Glutamatergic neuron (in vitro differentiated cells): ENCODE measurements at places on chromosomes 1 and 21. TPM values are rescaled to one million over a fixed set of nuclear protein-coding genes. Genes with fewer than 3 reads are reported as not detected.

Gene MRPL37
- 50.9 TPM for total RNA-seq

GRCh38 chr21:42069327-42069726 is 1.8 kb upstream of the UMODL1 start:
- no peaks in the 10 kb centered on the region for H3K36me3 ChIP-seq
- peaks cover 6% of the 10 kb centered on the region for H3K27me3 ChIP-seq
- no peak overlapping the region for H3K27ac ChIP-seq
- H3K4me3 ChIP-seq, result no peak overlapping the region
- H3K4me1 ChIP-seq, result peaks cover 10% of the 10 kb centered on the region

Gene AADACL4
- total RNA-seq, result not detected

DNA sequence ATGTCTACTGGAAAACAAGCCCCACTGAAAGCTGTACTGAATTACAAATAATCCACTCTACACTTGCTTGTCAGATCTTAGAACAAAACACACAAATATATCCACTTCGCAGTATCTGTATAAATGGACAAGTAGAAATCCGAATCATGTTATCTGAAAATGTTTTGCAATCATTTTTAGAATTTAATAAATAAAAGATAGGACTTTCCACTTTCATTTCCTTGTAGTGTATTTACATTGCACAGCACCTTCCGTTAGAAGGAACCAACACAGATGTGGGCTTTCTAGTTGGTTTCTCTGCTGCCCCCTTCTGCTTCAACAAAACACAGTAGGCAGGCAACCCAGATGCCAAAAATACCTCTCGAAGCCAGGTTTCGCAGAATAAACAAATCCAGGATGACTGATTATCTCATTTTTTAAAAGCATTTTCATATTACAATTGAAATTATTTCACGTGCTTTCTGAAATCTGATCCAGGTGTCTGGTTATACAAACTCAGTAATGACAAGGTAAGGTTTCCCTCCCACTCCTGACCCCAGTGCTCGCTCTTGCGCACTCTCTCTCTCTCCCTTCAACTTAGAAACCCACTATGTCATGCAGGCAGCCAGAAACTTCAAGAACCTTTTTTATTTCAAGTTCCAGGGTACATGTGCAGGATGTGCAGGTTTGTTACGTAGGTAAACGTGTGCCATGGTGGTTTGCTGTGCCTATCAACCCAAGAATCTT is 389.9 kb downstream of the SMYD3 start:
- H3K27me3 ChIP-seq, result no peaks in the 10 kb centered on the region
- peaks cover 5% of the 10 kb centered on the region for H3K4me1 ChIP-seq
- no peak overlapping the region for H3K27ac ChIP-seq

GRCh38 chr1:103265551-103265950 is 157.2 kb upstream of the COL11A1 start:
- no peaks in the 10 kb centered on the region for H3K36me3 ChIP-seq
- H3K4me3 ChIP-seq, result no peak overlapping the region
- H3K4me1 ChIP-seq, result no peaks in the 10 kb centered on the region
- no peak overlapping the region for H3K27ac ChIP-seq
- no peaks in the 10 kb centered on the region for H3K27me3 ChIP-seq

DNA sequence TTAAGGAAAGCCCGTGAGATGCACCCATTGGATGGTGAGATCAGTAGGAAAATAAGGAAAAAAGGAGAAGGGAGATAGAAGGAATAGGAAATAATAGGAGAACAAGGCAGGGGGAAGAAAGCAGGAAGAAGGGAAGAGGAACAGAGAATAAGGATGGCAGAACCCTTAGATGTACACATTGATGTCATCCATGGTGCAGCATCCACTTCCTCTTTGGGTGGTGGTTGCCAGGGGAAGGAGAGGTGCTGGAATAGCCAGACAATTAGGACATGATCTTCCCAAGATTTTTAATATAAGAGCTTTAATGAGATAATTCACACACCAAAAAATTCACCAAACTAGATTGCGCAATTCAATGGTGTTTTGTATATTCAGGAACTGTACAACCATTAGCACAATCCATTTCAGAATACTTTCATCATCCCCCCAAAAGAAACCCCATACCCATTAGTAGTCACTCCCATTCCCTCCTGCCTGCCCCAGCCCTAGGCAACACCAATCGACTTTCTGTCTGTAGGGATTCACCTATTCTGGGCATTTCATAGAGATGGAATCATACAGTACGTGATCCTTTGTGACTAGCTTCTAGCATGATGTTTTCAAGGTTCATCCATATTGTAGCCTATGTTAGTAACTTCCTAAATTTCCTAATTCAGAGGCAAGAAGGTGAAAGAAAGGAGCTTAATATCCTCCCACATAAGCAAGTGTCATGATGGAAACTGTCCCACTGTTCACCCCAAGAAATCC is 121.4 kb downstream of the PLXNA2 start:
- H3K36me3 ChIP-seq, result no peaks in the 10 kb centered on the region
- H3K4me3 ChIP-seq, result no peak overlapping the region
- no peaks in the 10 kb centered on the region for H3K27me3 ChIP-seq
- peaks cover 9% of the 10 kb centered on the region for H3K4me1 ChIP-seq

GRCh38 chr1:67468066-67468718 is 38.0 kb upstream of the SERBP1 start:
- H3K27ac ChIP-seq, result no peak overlapping the region
- H3K36me3 ChIP-seq, result peaks cover 4% of the 10 kb centered on the region
- no peak for DNase-seq
- no peaks in the 10 kb centered on the region for H3K4me1 ChIP-seq
- H3K4me3 ChIP-seq, result no peak overlapping the region

DNA sequence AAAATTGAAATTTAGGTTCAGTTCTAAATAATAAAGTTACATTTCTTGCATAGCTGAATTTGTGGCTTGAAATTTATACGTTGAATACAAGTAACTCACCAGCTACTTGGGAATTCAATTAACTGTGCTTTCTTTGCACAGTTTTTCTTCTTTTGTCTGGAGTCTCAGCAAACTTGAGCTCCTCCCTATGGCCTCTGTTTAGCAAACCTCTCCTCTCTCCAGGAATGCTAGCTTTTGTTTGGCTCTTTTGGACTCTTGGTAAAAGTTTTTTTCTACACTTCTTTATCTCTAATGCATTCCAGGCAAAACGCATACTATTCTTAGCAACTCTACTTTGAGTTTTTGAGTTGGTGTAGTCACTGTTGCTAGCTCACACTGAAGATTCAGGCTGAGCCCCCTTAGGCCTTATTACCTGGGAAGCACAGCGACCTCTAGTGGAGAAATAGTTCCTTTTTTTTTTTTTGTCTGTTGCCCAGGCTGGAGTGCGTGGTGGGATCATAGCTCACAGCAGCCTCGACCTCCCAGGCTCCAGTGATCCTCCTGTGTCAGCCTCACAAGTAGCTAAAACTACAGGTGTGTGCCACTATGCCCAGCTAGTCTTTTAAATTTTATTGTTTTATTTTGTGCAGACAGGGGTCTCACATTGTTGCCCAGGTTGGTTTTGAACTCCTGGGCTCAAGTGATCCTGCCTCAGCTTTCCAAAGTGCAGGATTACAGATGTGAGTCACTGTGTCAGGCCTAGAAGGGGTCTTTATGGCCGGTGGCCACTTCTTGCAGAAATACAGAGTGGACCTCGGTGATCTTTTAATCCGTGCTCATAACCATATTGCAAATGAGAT is 61.7 kb downstream of the CASQ2 start:
- no peak overlapping the region for H3K27ac ChIP-seq
- no peak for DNase-seq
- no peaks in the 10 kb centered on the region for H3K4me1 ChIP-seq
- H3K36me3 ChIP-seq, result peaks cover 5% of the 10 kb centered on the region
- H3K4me3 ChIP-seq, result no peak overlapping the region

DNA sequence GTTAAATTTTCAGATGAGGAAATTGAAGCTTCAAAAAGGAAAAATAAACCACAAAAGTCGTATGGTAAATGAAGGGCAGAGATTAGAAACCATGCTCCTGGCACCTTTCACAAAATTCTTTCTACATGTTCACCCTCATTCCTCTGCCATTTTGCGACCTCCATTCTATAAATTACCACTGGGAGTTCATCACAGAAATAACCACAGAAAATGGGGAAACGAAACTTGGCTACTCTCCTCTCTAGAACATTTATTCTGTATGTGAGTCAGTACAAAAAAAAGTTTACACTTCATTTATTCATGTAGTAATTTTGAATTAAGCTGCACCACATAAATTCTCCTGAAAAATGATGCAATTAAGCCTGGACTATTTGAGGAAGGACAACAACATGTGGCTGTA is 320.9 kb upstream of the C1orf87 start:
- no peaks in the 10 kb centered on the region for H3K27me3 ChIP-seq
- DNase-seq, result no peak
- H3K36me3 ChIP-seq, result no peaks in the 10 kb centered on the region

Gene ACTL8
- total RNA-seq, result not detected

Gene MAP10
- total RNA-seq, result 3.6 TPM

DNA sequence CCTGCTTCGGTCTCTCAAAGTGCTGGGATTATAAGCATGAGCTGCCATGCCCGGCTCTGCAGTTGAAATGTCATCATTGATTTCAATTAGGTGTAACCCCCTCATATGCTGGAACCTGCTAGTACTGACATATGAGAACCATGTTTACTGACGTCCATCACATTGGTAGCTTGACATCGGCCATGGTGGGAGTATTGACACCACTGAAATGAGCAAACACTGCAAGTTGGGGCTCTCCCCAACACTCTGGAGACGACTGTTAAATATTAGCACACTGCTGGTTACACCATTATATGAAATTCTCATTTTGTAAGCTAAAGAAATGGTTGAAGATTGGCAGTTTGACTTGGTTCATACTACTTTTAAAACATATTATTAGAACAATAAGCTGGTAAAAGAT is 63.7 kb downstream of the CNST start:
- no peak for DNase-seq
- no peaks in the 10 kb centered on the region for H3K27me3 ChIP-seq
- peaks cover 15% of the 10 kb centered on the region for H3K36me3 ChIP-seq
- no peaks in the 10 kb centered on the region for H3K4me1 ChIP-seq
- H3K27ac ChIP-seq, result no peak overlapping the region

Gene KIF26B
- total RNA-seq, result 2.4 TPM

DNA sequence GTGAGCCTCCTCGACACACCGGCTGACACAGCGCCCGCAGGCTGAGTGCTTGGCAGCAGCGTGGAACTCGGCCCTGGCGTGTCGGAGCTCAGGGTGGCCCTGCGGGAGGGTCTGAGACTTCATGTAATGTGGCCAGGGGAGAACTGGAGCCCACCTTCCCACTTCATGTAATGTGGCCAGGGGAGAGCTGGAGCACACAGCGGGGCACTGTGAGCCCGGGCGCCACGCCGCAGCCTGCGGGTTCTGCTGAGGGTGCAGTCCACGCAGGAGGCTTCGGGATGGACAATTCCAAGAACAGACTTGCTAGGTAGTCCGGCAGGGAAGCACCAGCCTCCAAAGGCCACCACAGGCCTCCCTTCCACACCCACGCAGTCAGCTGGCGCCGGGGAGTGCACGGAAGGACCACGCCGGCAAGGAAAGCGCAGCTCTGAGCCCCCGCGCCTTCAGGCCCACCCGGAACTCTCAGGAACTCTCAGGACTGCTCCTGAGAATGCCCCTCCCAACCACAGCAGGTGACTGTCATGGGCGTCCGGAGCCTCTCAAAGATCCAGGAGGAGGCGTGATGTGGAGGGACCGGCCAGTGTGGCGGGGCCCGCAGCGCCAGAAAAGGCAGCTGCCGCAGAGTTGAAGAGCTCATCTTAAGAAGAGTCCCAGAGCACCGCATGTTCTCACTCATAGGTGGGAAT is 19.3 kb upstream of the ADARB1 start:
- no peaks in the 10 kb centered on the region for H3K36me3 ChIP-seq
- no peak overlapping the region for H3K27ac ChIP-seq
- no peak for DNase-seq
- no peak overlapping the region for H3K4me3 ChIP-seq

- no peaks in the 10 kb centered on the region for H3K27me3 ChIP-seq
- no peak overlapping the region for H3K27ac ChIP-seq
- H3K4me3 ChIP-seq, result no peak overlapping the region
- DNase-seq, result no peak
- H3K36me3 ChIP-seq, result no peaks in the 10 kb centered on the region
Measured at GRCh38 chr1:242206994-242207393, 208.1 kb upstream of the MAP1LC3C start.

Gene FMO2
- not detected for total RNA-seq

DNA sequence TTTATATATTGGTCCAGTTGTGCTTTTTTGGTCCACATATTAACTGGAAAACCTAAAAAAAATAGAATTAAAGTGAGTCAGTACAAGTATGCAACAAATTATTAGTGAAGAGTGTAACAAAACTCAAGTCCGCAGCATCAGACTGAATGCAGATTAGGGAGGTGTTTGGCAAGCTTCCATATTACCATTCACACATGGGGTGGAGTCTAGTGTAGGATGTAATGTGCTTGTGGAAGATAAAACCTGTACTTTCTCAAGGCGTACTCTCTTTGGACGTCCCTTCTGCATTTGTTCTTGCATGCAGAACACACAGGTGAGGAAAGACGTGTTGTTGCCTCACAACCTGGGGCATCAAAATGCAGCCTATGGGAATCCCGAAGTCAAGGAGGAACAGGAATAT is 668.7 kb downstream of the MRPL39 start:
- no peaks in the 10 kb centered on the region for H3K36me3 ChIP-seq
- no peaks in the 10 kb centered on the region for H3K27me3 ChIP-seq
- DNase-seq, result no peak
- H3K27ac ChIP-seq, result no peak overlapping the region

DNA sequence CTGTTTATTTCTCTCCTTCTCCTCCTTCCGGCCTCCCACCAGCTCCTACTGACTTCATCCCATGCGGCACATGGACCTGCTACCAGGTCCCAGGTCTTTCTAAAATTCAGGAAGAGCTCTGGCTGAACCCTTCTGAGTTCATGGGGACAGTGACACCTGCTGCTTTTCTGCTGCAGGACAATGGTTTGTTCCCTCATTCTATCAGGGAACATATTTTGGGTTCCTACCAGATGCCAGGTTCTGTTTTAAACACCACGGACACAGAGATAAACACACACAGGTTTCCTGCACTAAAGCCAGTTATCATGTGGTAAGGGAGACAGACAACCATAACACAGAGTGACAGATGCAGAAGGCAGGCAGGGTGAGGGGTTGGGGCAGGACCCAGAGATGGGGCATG is 114.0 kb upstream of the RAB4A start:
- DNase-seq, result no peak
- no peak overlapping the region for H3K27ac ChIP-seq
- peaks cover 3% of the 10 kb centered on the region for H3K27me3 ChIP-seq
- peaks cover 13% of the 10 kb centered on the region for H3K36me3 ChIP-seq
- H3K4me1 ChIP-seq, result peaks cover 5% of the 10 kb centered on the region

GRCh38 chr1:214317734-214318133 is 36.8 kb downstream of the SMYD2 start:
- peaks cover 4% of the 10 kb centered on the region for H3K36me3 ChIP-seq
- no peak overlapping the region for H3K4me3 ChIP-seq
- peaks cover 6% of the 10 kb centered on the region for H3K4me1 ChIP-seq
- no peak overlapping the region for H3K27ac ChIP-seq
